Stimulated activated CD4-positive, alpha-beta T cell treated with anti-CD3 and anti-CD28 coated beads, Interleukin-2, amount 100 ng/mL, for 48 hours (primary cell): ENCODE measurements at places on chromosomes 13 and 19.

DNA sequence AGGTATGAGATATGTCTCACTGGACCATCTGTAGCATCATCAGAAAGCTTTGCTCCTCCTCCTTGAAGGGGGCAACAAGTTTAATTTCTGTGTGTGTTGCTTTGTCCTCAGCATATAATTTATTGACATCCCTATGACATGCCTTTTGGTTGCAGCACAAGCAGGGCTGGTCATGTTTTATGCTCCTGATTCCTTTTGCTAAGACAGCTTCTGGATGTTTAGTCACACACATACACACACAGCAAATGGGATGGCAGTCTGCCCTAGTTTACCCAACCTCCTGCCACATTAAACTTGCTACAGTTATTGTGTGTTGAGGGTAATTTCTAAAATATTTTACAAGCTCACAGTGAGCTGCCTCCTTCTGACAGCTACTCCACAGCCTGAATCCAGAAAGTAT lies 217.9 kb upstream of the RXFP2 start:
- DNase-seq = no peak

- DNase-seq = no peak
Measured at GRCh38 chr13:97321101-97321500, 99.0 kb downstream of the MBNL2 start.

DNA sequence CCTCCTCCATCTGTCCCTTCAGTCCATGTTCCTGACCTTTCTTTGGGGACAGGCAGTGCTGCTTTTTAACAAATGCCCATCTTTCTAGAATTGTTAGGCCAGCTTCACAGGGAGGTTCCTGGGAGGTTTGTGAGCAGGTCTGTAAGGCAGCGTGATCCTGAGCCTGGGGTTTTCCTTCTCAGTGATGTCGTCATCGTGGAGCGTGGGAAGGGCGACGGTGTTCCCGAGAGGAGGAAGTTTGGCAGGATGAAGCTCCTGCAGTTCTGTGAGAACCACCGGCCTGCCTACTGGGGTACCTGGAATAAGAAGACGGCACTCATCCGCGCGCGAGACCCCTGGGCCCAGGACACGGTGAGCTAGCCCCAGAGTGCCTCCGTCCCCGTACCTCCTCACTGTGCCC lies 26.8 kb downstream of the CHAF1A start:
- no peak for DNase-seq

DNA sequence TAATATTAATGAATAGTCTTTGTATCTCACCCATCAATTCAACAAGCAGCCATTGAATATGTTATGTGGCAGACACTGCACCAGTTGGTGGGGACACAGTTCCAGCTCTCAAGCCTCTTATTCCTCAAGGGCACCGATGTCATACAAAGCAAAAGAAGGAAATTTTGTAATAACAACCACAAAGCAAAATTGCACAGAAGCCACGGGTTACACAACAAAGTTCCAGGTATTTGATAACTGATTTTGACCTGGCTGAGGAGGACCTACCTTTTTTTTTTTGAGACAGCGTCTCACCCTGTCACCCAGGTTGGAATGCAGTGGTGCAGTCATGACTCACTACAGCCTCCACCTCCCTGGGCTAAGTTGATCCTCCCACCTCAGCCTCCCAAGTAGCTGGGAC lies 266.7 kb downstream of the FOXO1 start:
- DNase-seq = no peak

- DNase-seq = no peak
Measured at GRCh38 chr19:7924241-7924640, 1.7 kb downstream of the CTXN1 start.

- DNase-seq = no peak
Measured at GRCh38 chr19:743168-743687, 7.7 kb upstream of the MISP start.

DNA sequence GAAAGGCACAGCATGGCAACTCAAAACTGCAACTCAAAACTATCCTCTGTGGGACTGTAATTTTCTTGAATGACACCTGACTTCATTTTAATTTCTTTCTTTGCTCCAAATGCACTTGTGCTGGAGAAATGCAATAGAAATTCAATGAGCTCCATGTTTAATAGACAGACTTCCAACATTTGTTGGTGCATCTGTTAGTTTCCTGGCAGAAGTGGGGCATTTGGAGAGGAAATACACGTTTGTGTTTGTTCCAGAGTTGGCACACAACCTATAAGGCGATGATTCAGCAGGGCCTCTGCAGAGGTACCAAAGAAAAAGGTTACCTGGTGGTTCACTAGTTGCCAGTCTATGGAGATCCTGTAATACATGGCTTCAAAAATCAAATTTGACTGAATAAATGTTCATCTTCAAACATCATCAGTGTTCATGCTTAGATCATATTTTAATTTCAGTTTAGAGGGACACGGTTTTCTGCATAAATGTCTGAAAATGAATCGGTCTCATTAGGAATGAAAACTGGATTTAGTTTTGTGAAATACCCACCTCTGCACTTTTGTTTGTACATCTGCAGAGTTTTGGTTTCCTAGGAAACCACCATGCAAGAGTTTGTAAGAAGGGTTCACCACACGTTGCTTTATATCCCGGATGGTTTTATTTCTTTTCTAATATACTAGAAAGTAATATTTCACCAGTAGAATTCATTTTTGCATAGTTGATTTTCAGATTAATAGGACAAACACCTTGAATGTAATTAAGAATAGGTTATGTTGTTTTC lies 21.8 kb upstream of the OBI1 start:
- no peak for DNase-seq

GRCh38 chr13:41461527-41462139 lies 4.3 kb downstream of the RGCC start:
- no peak for DNase-seq

DNA sequence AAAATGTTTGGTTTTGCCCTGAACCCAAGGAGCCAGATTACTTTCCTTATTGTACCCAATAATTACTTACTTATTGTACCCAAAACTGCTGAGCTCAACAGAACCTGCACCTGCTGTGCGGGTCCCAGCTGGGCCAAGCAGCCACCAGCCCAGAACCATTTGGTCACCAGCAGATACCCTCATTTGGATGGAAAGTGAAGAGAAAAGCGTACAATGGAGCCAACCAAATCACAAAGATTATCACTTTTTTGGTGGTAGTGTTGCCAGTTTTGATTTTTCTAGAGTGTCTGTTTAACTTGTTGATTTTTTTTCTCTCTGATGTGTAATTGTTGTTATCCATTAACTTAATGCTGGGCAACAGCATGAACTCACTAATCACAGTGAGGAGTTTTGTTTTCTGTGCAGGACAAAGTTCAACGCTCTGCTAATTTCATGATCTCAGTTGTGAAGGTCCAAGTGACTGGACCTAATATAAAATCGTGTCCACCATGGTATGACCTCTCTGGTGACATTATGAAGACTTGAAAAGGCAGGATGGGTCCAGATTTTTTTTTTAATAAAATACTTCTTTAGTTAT lies 23.8 kb downstream of the SPATA13 start:
- DNase-seq = no peak

GRCh38 chr19:14472202-14472938 lies 2.8 kb downstream of the PTGER1 start:
- DNase-seq = peak; percentile 93

DNA sequence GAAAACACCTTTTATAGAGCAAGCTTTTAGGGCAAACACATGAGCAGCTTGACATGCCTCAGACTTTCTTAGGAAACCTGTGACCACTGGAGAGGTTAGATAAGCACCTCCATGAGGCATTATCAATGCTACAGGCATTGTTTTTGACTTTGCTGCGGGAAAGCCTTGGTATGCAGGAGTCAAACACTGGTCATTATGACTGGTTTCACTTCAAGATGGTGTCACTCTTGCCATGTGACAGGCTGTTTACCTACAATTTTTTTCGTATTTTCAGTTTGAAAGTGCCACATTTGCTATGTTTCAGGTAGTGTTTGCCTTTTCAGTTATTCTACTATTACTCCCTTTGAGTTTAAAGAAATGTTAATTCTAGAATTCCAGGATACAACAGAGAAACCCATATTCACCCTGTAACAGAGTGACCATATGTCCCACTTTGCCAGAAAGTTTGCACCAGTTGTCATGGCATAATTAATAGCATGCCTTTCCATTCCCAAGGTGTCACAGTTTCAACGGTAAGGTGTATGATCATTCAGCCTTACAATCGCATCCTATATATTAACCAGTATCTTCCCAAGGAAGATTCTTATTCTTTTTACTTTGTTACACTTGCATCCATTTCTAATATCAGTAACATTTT lies 33.0 kb downstream of the USP12 start:
- no peak for DNase-seq

GRCh38 chr13:92805766-92806165 lies 420.8 kb upstream of the GPC6 start:
- DNase-seq = no peak

DNA sequence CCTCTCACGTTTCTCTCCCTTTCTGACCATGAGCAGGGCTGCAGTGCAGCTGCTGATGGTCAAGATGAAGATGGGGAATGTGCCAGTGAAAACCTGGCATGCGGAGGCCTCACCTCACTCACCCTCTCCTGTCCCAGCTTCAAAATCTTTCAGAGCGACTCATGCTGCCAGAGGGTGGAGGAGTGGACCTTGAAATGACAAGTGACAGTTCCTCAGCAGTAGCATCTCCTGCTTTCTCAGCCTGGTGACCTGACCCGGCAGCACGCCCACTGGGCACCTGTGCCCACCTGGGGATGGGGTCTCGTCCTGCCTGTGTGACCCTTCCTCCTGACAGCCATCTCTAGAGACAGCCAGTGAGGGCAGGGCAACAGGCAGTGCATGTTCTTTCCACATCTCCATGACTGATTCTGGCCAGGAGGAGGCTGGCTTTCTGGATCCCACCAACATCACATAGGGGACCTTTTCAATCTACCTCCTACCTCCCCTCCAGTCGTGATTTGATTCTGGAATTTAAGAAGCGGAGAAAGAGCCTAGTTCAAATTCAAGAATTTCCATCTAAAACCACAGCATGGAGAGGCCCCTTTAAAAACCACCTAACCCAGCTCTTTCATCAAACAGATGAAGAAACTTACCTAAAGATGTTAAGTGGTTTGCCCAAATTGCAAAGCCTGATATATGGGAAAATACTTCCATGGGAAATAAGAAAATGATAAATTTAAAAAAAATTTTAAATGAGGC lies 45.8 kb downstream of the RFX2 start:
- no peak for DNase-seq

- peak; percentile 7 for DNase-seq
Measured at GRCh38 chr19:46697204-46697960, 19.5 kb downstream of the PRKD2 start.

GRCh38 chr13:60583911-60584753 lies 187.1 kb downstream of the TDRD3 start:
- no peak for DNase-seq

DNA sequence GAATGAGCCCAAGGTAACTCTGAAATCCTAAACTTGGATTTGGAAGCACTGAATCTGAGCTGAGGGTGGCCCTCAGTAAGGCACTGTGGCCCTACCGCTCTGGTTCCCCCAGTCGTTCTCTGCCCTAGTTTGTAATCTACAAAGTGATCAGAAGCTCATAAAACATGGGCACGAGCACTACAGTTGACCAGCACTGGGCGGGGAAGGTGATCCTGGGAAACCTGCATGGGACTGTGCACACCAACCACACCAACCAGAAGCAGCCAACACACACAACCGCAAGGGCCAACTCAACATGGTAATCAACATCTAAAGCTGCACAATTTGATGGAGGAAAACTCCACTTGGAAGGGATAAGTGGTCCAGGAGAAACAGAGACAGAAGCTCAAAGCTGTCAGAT lies 22.9 kb downstream of the SLC7A1 start:
- no peak for DNase-seq

- DNase-seq = no peak
Measured at GRCh38 chr19:36775768-36776167, 3.2 kb upstream of the ZNF850 start.

DNA sequence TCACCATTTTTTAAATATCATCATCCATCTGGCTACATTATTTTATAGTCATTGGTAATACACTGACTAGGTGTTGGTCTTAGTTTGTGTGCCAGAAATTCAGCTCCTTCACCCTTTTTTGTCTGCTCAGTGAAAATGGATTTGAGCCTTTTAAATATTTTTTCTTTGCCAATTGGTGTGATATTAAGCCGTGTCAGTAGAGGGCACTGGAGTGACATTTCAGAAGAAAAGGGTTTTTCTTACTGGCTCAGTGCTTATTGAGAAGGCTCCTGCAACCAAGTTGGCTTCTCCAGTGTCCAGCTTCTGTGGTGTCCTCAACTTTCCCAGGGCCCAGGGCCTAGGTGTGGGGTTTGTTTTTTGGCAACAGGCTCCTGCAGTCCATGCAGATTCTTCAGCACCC lies 546.6 kb downstream of the DACH1 start:
- DNase-seq = no peak

DNA sequence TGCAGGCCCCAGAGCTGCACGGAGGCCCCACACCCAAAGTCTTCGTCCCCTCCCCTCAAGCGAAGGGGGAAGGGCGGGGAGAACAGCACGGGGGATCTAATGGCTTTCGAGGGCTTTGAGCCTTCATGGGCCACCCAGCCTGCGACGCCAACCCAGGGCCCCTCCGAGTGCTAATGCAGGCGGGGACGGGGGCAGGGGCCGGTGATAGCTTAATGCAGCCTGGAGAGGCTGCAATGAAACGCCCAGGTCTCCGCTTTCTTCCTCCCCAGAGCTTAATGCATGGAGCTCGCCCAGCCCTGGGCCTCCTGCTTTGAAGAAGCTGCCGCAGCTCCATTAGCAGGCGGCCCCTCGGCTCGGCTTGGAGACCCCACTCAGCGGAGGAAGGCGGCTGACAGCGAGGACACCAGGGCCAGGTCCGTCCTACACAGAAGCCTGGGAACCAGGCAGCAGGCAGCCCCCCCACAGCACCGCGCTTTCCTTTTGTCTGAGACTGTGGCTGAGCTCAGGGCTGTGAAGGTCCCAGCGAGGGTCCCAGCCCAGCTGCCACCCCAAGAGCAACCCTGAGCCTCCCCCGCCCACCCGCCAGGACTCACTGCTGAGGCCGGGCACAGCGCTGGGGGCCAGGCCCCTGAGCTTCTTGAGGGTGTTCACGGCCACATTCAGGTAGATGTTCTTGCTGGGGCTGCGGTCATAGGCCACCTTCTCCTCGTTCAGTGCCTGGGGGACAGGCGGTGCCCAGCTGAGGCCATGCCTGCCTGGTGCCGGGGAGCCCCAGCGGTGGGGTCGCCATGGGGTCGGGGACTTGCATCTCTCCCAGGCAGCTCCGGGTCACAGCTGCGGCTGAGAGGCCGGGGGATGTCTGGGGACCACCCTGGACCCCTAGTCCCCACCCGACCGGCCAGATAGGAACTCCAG lies 7.5 kb upstream of the ATP8B3 start:
- no peak for DNase-seq

DNA sequence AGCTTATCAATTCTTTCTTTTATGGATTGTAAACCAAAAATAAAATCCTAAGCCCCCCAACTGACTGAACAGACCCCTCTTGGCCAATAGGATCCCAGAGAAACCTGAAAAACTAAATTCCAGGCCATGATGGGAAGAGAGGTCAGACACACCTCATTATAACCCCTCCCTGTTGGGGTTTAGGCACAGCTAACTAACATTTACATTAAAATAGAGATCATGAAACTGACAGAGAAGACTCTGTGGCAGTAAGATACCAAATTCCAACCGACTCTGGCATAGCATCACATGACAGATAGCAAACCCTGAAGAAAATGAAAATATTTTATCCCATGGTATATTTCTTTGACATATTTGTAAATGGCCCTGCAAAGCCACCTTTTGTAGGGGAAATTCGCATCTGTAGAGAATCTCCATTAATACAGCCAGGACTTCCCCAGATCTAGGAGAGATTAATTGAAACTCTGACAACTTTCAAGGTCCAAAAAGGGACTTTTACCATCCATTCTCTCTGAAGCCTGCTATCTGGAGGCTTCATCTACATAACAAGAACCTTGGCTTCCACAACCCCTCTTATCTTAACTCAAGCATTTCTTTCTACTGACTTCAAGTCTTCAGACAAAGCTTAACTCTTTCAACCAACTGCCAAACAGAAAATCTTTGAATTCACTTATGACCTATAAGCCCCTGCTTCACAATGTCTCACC lies 27.1 kb upstream of the GAS6 start:
- no peak for DNase-seq
